CD4-positive, alpha-beta T cell treated with Interleukin-17A for 1 hour (primary cell): ENCODE measurements at places on chromosomes 1 and 21.

GRCh38 chr1:236282425-236282716 lies 613 bp upstream of the ERO1B start:
- no peak for DNase-seq

- no peak for DNase-seq
These were observed 8.1 kb upstream of the ST3GAL3 start for GRCh38 chr1:43699281-43699680.

GRCh38 chr1:199590708-199591107 lies 436.8 kb upstream of the NR5A2 start:
- no peak for DNase-seq

GRCh38 chr21:39105341-39105765 lies 77.9 kb downstream of the PSMG1 start:
- DNase-seq: no peak

DNA sequence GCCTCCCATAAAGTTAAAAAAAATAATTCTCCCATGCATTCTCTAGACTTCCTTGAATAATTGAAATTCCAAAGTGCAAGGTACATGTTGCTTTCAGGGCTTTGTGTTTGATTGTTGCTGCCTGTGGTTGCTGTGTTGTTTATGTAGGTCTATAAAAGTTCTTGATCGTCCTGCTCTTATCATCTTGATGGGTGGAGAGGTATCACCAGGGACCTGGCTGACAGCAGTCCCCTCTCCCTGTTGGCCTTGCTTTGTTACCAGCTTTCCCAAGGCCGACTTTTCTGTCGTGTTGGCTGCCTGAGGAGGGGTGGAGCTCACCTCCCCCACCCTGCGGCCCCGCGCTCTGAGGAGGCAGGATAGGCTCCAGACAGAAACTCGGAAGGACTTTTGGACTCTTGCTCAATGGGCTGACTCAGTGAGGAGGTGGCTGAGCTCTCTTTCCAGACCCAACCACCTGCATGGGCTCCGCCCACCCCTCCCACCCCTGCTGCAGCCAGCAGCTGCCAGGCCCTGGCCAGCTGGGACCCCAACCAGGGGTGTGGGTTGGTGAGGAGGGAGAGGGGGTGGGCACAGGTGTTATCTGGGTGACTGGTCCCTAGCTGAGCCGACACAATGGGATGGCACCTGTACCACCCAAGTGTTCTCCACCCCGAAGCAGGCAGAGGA lies 2.0 kb downstream of the INAVA start:
- no peak for DNase-seq

DNA sequence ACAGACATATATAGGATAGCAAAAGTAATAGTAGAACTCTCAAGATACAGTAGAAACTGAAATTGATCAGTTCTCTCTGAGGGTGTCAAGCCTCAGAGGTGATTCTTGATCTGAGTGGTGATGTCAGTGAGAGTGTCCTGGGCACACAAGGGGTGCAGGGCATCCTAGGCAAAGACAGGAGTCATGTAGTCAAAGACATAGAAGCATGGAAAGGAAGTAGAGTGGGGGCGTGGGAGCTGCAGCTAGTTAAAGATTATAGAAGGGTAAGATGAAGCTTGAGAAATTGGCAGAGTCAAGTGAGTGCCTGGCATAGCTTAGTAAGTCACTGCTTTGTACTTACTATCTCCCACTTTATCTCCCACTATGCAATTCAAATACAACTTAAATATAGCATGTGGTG lies 22.8 kb downstream of the CDC7 start:
- DNase-seq: peak; percentile 18

GRCh38 chr1:11784993-11785769 lies 20.6 kb downstream of the MTHFR start:
- peak; percentile 45 for DNase-seq

DNA sequence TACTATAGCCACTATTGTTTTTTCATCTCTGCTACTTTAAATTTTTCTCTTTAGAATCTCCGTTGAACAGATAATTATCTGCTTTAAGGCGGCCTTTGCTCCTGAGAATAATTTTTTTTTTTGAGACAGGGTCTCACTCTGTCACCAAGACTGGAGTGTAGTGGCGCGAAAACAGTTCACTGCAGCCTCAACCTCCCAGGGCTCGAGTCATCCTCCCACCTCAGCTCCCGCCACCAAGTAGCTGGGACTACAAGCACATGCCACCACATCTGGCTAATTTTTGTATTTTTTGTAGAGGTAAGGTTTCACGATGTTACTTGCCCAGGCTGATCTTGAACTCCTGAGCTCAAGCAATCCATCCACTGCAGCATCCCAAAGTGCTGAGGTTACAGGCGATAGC lies 28.6 kb downstream of the TRIT1 start:
- no peak for DNase-seq

GRCh38 chr1:12436817-12437599 lies 181.0 kb downstream of the DHRS3 start:
- no peak for DNase-seq

DNA sequence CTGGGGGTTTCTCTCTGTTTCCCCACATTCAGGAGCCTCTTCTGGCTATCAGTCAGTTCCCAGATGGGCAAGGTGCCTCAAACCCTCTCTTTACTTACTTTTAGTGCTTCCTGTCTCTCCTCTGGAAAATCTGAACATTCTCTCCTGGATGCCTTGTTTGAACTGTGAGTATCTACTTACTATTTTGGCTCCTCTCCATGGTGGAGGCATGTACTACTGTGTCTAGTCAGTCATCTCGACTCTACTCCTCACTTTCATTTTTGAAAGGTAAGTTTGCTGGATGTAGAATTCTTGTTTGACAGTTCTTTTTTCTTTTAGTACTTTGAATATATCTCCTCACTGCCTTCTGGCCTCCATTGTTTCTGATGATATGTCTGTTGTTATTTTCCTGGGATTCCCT lies 70.9 kb upstream of the FAM78B start:
- DNase-seq: no peak

GRCh38 chr1:37143800-37144199 lies 109.5 kb upstream of the GRIK3 start:
- no peak for DNase-seq

- DNase-seq: no peak
These were observed 86.7 kb upstream of the MARK1 start for GRCh38 chr1:220441211-220441610.

GRCh38 chr1:32998064-32998463 lies 33.5 kb upstream of the RNF19B start:
- DNase-seq: no peak

DNA sequence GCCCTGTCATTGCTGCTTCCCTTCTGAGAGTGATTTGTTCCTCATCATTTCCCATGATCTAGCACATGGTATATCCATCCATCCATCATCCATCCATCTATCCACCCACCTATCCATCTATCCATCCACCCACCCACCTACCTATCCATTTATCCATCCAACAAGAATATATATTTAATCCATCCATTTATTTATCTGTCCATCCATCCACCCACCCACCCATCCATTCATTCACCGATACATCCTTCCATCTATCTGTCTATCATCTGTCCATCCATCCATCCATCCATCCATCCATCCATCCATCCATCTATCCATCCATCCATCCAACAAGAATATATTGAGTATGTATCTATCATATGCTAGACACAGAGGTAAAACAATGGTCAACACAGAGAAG lies 100.0 kb upstream of the ACTL8 start:
- DNase-seq: no peak

DNA sequence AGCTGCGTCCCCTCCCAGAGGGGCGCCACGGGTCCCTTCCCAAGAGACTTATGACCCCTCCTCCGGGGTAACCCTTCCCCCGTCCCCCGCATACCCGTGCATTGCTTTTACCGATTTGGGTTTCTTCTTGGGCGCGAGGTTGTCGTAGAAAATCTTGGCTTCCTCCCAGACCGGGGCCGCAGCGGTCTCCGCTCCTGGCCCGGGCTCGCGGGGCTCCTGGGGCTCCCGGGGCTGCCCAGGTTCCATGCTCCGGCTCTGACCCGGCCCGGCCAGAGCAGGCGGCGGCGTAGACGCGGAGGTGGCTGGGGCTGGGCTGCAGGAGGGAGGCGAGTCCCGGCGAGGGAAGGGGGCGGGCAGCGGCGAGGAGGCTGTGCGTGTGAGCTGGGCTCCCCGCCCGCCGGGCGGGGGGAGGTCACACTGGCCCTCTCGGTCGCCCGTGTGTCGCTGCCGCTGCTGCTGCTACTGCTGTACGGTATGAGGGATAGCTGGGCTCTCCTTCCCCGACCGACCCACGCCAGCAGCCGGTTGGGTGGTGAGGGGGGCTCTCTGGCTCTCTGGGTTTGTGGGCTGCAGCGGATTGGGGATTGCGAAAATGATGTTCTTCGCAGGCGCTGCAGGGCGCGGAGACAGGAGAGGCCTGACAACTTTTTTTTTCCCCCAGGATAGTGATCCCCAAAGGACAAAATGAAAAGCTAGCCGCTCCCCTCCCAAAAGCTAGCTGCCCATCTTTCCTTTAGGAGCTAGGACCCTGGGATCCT lies at the start of gene NT5C1A:
Gene NT5C1A, minus strand, starts transcription at position 315 of the 758 bp plus-strand sequence. Its CDS starts 69 bp downstream, at position 246.
- no peak for DNase-seq

GRCh38 chr1:99365141-99365540 lies 100.8 kb downstream of the PLPPR4 start:
- no peak for DNase-seq

GRCh38 chr1:31705080-31705866 lies 1.5 kb upstream of the COL16A1 start:
- DNase-seq: peak; percentile 64

DNA sequence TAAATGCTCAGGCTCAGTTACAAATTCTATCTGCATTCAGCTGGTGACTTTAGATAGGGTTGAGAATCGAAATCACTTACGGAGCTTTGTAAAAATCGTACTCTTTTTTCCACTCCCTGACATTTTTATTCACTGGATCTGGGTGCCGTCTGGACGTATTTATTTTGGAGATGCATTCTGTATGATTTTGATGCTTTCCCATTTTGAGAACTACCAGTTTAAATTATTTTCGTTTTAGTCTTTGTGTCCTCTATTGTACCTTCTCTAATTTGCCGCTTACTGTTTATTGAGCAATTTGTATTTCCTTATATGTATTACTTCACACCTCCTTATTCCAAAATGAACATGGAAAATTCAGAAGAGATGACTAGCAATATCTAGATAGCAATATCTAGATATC lies 96.2 kb downstream of the FASLG start:
- no peak for DNase-seq

DNA sequence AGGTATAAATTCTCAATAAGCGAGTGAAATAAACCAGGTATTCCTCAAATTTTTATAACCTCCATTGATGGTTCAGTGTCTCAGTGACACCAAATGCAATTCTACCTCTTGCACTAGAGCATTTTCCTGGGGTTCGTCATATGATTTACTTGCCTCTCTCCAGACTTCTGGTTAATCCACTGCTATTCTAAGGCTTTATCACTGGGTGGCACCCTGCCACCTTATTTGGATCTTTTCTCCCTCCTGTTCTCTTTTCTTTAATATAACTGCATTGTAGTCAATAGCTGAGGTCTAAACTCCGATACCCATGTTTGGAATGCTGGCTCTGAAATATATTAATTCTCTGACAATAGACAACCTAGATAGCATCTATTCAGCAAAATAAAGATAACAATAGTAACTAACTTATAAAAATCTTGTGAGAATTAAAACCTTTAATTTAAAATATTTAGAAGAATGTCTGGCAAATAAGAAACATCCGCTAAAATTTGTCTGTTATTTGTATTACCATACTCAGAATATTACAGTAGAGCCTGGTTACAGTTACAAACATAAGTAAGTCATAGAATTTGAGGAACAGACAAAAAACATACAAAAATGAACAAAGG lies 436.4 kb downstream of the PLA2G4A start:
- DNase-seq: no peak

DNA sequence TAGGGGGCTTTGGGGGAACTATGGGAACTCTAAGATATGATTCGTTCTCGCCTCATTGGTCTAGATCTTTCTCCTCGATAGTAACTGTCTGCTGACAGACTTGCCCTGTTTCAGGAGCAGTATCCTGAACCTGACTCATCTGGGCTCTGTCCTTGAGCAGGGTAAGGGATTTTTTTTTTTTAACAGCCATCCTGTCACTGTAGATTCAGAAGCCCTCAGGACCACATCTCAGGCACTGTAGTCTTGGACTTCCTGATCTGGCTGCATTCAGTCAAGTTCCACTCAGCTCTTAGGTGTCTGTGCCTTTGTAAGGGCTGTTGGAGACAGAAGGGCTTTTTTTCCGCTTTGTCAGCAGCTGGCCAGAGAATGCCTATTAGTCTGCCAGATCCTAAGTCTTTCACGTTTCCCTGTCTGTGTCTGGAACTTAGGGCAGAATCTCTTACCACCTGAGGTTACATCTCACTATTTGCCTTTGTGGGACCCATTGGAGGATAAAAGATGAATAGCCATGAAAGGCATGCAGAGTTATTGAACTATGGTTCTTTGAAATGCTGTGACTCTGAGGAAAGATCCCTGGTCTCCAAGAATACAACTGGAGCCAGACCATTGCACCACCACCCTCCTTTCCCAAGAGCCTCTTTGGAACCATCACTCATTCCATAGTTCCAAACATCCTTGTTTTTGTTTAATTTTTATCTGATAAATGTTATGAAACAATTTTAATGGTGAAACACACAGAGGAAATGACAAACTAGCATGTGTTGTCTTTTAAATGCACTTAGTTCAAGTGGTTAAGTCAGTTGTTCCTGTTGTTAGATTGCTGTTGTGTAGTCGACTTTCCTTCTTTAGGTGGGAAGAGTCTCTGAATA lies 49.7 kb upstream of the MACF1 start:
- DNase-seq: no peak

- DNase-seq: no peak
These were observed 3.4 kb downstream of the MEF2D start for GRCh38 chr1:156497078-156497742.

DNA sequence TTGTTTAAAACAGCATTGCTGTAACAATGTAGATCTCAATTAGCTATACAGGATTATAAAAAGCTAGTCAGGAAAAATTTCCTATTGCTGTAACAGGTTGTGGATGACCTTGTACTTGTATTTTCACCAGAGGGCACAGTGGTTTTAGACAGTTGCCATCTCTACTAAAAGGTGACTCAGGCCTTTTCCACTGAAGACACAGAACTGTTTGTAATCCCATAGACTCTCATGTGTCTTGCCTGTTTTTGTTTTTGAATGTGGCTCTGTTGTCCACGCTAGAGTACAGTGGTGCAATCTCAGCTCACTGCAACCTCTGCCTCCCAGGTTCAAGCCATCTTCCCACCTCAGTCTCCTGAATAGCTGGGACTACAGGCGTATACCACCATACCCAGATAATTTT lies 5.9 kb downstream of the MTFR1L start:
- no peak for DNase-seq

- DNase-seq: no peak
These were observed 56.8 kb upstream of the GNG12 start for GRCh38 chr1:67889953-67890567.

- no peak for DNase-seq
These were observed 28.9 kb upstream of the ADAM30 start for GRCh38 chr1:119924948-119925898.

- DNase-seq: no peak
These were observed 20.9 kb downstream of the CSTB start for GRCh38 chr21:43754948-43755781.
